ENCODE measurements at places on chromosomes 16 and 17.
A peak's percentile ranks its signal among the peaks of the same experiment; 100 is the strongest.

- no peak for DNase-seq
Measured at GRCh38 chr17:58268774-58269556, 11.8 kb downstream of the MPO start.

DNA sequence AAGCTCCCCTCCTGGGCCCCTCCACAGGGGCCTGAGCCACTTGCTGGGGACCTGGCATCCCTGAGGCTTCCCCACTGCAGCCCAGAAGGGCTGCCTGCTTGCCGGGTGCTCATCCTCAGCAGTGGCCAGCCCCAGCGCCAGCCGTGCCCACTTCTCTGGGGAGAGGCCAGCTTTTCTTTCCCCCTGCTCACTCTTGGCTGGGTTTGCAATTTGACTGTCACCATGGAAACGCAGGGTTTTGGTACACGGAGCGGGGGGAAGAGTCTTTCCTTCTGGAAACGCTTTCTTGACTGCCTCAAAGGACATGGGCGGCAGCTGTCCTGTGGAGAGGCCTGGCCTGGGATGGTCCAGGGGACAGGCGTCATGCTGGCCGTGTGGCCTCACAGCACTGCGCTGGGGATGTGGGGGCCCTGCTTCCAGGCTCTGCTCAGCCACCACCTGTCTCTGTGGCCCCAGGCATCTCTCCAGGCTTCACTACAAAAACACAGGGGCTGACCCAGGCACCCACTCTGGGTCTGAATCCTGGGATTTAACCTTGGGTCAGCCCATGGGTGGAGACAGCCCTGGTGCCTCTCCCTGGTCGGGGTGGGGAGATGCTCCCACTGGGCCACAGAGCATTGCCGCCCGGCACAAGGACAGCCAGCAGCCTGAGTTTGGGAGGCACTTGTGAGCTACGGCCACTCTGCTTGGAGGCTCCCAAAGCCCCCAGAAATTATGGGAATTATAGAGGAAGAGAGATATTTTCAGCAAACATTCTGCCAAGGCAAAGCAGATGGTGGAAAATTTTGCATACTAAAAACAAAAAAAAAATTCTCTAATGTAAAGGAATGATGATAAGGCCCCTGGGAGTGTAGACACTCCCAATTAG, 45.9 kb upstream of the DOC2B start:
- DNase-seq, result no peak

- no peak for DNase-seq
Measured at GRCh38 chr17:27633312-27634025, 2.5 kb downstream of the LGALS9 start.

- DNase-seq, result no peak
Measured at GRCh38 chr17:81438007-81438659, 42.9 kb downstream of the BAHCC1 start.

- peak; percentile 50 for DNase-seq
Measured at GRCh38 chr16:74999219-74999608, 390 bp downstream of the ZNRF1 start.
